ENCODE measurements at places on chromosomes 1 and 21.

GRCh38 chr1:235502601-235503402 lies 1.4 kb downstream of the B3GALNT2 start:
- DNase-seq: no peak

GRCh38 chr1:198678301-198678836 lies 39.5 kb downstream of the PTPRC start:
- peak; percentile 72 for DNase-seq

DNA sequence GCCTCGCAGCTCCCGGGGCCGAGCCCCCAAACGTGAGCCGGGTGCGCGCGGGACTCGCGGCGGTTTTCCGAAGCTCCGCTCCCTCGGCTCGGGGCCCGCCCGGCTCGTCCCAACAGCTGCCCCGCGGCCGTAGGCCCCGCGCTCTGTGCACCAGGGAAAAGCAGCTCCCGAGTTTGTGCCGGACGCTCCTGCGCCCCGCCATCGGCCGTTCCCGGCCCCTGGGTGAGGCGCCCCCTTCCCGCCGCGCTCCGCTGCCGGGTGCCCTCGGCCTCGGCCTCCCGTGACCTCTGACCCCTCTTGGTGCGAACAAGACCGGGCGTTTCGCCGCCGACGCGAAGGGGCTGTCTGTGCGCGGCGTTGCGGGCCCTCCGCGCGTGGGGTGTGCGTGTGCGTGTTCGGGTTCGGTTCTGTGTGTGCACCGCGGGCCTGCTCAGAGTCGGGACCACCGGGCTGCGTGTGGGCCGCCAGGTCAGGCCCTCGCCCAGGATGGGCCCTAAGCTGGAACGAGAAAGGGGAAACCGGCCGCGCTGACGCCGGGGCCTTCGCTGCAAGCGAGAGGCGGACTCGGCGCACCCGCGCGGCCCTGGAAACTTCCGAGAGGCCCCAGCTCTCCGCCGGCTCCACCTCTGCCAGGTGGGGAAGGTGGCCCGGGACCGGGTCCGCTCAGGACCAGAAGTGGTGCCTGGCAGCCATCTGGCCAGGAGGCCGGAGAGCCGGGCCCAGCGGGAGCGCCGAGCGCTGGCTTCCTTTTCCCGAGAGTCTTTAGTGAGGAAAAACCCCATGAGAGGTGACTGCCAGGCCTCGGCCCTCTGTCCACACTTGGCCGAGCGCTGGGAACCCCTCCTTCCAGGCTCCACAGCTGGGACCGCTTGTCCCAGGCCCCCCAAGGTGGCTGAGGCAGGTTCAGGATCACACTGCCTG lies 1.9 kb downstream of the PRDM16 start:
- no peak for DNase-seq

DNA sequence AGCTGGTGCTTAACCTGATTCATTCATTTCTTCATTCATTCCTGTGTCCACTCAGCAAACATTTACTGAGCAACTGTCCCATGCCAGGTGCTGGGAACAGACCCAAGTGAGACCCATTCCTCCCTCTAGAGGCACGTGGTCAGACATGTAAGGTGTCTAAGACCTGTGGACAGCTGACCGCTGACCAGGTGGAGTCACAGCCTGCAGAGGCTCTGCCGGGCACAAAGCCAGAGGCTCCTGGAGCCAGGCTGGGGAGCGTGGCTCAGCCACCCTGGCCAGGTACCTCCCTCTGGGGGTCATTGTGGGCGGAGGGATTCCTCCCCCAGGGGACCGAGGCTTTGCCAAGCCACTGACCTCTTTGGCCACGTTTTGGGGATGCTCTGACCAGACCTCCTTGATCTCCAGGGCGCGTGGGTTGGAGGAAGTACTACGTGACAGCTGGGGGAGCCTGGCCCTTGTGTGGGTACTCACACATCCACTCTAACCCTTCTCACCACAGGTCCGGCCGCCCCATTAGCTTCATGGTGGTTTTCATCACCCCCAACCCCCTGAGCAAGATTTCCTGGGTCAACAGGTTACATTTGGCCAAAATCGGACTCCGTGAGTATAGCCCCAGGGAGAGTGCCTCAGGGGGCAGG lies 100.3 kb downstream of the ARHGEF10L start:
- DNase-seq: no peak

DNA sequence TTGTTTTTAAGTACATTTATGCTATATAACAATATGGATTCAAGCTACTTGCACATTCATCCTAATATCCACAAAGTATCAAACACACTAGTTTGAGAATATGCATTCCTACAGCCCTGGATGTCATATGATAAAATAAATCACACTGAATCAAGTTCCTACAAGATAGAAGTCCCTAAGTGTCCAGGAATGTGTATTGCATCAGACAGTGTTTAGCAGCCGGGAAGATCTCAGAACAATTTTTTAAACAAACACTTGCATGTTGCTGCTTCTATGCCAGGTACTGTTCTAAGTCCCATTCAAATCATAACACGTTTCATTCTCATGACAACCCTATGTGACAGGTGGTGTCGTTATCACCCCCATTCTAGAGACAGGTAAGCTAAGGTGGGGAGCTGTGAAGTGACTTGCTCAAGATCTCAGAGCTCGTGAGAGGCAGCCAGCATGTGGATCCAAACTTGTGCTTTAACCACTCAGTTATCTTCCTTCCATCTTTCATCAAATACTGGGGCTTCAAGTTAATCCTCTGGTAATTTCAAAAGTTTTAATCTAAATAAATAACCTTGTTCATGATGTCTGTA lies 68.3 kb upstream of the KIF26B start:
- DNase-seq: no peak

GRCh38 chr1:176517484-176517883 lies 54.5 kb downstream of the PAPPA2 start:
- DNase-seq: no peak

GRCh38 chr1:41802532-41803501 lies 115.9 kb downstream of the HIVEP3 start:
- no peak for DNase-seq

GRCh38 chr1:197137322-197137721 lies 9.1 kb downstream of the ASPM start:
- DNase-seq: no peak
